CD8-positive, alpha-beta memory T cell (primary cell): ENCODE measurements at places on chromosomes 11 and 22.

DNA sequence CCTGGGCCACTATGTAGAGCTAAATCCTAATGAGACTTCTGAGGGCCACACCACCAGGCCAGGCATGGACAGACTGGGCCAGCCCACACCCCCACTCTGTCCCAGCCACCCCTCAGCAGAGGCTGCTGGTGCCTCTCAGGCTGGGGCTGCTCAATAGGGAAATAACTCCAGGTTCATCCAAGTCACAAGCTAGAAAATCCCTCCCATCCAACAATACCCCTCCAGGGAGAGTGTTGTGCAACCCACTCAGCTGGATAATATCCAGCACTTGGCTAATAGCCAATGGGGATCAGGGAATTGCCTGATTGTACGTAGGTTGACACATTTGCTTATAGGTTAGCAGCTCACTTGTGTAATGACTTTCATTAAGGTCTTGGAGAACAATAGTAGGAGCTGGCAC lies 64.1 kb upstream of the WNT11 start:
- DNase-seq: no peak

DNA sequence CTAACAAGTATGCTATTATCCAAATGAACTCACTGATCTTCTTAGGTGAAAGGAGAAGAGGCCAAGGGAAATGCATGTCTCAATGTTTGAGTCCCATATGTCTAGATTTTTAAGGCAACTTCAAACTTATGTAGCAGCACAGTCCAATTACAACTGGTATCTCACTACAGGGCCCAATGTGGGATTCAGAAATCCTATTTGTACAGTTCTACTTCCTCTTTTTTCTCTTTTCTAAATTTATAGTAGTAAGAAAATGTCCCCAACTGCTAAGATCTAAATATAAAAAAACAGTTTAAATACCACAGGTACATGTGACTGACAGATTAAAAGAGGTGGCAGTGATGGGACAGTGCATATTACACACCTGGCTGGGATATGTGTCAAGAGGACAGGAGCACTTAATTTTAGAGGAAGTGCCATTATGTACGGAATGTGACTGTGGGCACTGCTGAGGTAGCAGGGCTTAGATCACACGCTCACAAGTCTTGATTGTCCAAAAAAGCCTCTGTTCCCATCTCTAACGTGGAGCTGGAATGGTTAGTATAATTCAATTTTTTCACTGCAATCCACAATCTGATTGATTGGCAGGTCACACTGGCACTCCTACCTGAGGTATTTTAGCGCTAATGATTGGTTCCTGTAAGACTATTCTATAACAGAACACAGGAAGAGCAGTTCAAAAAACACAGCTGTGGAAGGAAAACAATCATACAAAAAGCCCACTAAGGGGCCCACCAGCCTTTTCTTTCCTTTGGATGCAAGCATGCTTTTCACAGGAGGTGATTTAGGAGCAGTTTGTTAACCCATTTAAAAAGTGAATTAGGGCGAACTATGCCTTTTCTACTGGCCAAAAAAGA lies 34.6 kb downstream of the APOL5 start:
- DNase-seq: no peak

- DNase-seq: no peak
Observed at GRCh38 chr11:16309226-16309625, 47.1 kb downstream of the SOX6 start.

DNA sequence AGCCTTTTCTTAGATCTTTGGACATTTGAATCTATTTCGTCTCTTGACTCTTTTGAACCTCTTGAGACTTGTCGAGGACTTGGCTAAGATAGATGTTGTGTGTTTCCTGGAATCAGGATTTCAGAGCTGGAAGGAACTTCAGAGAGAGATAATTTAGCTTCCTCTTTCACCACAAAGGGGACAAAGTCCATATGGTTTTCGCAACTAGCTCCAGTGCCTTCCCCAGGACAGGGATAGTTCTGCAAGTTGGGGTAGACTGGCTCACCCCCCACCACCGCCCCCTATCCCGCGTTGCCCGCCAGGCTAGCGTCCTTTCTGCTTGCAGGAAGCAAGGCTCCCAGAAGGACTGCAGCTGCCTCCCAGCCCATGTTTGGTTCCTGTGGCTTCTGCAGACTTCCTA lies 75.7 kb upstream of the MYO18B start:
- no peak for DNase-seq

GRCh38 chr11:10641177-10641911 lies 52.2 kb downstream of the IRAG1 start:
- no peak for DNase-seq

- no peak for DNase-seq
Observed at GRCh38 chr11:112398798-112399478, 138.3 kb upstream of the PLET1 start.

DNA sequence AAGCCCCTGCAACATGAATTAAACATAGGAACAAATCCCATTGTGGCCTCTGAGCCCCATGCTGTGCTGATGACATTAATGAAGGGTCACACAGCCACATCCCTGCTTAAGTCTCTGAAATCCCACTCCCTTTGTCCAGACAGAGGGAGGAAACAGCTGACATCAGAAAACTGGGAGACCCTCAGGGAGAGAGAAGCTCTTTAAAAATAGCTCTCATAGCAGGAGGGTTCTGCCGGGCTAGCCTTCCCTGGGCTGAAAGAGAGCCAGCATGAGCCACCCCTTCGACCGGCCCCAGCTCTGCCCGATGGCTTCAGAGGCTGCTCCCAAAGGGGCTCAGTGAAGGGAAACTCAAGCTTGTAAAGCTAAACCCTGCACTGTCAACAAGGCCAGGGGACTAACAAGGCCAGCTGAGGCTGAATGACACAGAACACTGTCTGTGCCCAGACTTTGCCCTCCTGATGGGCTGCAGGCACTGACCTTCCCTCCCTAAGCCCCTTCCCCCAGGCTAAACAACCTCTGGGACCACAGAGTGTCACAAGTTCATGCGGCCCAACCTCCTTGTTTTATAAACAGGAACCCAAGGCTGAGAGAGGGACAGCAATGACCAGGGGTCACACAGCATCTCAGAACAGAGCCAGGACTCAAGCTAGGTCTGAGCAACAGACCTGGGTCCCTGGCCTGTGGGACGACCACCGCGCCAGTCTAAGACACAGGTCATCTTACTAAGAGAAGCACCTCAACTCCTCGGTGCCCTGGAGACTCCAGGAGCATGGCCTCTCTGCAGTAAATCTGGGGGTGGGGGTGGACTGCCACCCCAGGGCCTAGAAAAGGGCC lies 163.8 kb downstream of the CHST1 start:
- no peak for DNase-seq

DNA sequence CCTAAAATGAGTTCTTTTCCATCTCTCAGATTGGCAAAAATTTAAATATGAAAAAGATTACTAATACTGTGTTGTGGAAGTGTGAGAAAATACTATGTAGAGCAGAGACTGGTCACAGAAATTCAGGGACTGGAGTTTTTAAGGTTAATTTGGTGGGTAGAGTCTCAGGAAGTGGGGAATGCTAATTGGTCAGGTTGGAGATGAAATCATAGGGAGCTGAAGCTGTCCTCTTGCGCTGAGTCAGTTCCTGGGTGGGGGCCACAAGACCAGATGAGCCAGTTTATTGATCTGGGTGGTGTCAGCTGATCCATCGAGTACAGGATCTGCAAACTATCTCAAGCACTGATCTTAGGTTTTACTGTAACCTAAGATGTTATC lies 29.4 kb upstream of the TMEM86A start:
- no peak for DNase-seq

DNA sequence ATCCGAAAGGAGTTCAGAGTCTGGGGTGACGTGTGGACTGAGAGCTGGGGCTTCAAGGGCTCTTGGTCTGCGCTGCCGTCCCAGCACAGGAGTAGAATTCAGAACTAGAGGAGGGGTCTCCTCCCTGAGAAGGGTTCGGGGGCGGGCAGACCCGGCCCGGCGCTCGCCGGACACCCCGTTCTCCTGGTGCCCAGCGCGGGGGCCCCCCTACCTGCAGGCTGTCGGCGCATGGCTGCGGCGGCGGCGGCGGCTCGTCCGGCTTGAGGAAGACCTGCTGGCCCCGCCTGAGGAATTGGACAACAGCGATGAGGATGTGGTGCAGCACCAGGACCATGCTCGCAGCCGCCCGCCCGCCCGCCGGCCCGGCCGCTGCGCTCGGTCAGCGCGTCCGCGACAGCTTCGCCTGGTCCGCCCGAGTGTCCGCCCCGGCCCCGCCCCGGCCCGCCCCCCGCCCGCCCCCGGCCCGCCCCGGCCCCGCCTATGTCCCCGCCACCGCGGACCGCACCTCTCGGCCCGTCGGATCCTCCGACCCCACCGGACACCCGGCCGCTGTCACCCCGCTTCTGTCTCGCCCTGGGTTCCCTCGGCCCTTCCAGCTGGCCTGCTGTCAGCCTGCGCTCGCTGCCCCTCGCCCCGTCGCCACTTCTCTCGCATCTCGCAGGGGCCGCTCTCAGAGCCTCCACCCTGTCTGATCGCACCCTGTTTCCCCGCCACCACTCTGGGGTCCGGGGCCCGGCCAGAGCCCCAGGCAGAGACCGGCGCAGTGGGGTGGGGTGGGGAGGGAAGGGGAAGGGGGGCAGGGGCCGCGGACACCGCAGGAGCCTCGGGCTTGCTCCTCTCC lies 32.0 kb downstream of the PDE2A start:
- DNase-seq: no peak

DNA sequence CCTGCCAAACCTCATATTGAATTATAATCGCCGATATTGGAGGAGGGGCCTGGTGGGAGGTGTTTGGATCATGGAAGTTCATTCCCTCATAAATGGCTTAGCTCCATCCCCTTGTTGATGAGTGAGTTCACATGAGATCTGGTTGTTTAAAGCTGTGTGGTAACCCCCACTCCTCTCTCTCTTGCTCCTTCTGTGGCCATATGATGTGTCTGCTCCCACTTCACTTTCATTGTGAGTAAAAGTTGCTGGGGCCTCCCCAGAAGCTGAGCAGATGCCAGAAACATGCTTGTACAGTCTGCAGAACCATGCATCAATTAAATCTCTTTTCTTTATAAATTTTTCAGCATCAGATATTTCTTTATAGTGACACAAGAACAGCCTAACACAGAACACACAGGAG lies 929.0 kb upstream of the FAT3 start:
- no peak for DNase-seq

DNA sequence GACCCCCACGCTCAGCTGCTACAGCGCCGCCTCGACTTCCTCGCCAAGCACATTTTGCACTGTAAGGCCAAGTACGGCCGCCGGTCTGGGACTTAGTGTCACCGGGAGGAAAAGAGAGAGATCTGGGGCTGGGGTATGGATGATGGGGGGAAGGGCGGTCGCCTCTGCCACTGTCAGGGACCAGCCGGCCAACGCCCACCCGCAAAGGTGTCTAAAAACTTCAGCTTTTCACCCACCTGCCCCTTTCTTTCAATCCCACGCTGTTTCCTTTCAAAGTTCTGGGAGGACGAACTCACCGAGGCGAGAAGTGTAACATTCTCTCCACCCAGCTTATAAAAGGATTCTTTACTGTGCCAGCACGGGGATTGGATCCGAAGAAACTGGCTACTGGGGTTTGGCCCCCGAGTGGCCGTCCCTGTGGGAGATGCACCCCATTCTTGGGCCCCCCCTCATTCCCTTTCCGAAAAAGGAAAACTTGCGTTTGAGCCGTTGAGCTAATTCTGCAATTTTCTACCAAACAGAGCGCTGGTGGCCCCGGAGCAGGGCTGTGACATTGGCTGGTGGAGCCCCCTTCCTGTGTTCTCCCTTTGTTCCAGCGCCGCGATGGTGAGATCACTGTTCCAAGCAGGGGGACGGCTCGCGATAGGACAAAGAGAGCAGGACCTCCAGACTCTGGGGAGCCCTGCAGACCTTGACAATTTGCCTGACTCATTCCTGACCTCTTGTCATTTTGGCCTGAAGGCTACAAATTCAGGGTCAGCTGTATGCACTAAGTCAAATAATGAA lies 1.8 kb downstream of the FJX1 start:
- DNase-seq: no peak
